ENCODE measurements at places on chromosomes 7 and 10. TPM values are rescaled to one million over a fixed set of nuclear protein-coding genes. Genes with fewer than 3 reads are reported as not detected.

Gene CALY
- total RNA-seq = not detected

Gene MALSU1
- total RNA-seq = 96.5 TPM

Gene NPC1L1
- total RNA-seq = not detected

Gene PLEKHS1
- total RNA-seq = not detected

Gene CFAP70
- total RNA-seq = 0.71 TPM

Gene HKDC1
- not detected for total RNA-seq

Gene SVOPL
- not detected for total RNA-seq

Gene GRID2IP
- 0.28 TPM for total RNA-seq

Gene FGF8
- not detected for total RNA-seq

Gene CUZD1
- total RNA-seq = 0.31 TPM

Gene ACTR3C
- 3.2 TPM for total RNA-seq

Gene HYCC1
- total RNA-seq = 40.8 TPM

Gene CLDN12
- 34.0 TPM for total RNA-seq

DNA sequence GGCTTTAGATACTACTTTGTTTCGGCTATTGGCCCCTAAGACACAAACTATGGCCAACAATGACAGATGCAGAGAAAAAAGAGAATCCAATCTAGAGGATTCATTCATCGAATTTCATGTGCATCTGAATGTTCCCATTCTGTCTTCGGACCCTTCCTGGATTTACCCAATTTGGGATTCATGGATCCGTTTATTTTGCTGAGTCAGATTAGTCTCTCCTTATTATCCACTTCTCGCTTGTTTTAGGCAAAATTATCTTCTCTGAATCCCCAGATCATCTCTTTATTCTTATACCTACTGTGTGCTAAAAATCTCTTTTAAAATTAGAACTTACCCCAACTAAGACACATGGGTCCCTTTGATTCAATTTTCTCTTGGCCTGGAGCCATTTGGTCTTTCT lies 6.5 kb downstream of the TRPV6 start:
- no peaks in the 10 kb centered on the region for H3K4me1 ChIP-seq
- DNase-seq = no peak
- H3K27ac ChIP-seq = no peak overlapping the region

DNA sequence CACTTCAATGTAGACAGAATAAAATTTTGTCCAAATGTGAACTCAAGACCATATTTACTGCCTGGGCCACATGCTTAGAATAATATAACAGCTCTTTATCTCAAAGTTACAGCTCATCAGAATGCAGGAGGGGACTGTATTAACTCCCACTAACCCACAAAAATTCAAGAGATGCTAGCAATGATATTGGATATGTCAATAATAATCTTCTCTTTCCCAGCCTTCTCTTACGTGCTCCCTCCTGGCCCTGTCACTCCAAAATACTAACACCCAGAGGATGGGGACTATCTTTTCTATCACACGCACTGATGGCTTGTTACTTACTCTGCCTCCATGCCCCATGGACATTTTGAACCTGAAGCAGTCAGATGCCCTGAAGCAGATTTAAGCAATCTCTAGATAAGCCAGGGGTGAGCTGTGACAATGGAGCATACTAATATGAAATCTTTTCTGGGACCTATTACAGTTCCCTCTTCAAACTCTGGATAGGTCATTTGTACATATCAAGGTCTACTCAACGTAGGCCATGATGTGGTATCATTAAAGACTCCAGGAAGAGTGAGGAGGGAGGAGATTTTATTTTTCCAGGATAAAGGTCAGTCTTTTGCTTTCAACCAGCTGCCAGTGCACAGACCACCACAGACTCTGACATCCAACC lies 803.0 kb downstream of the GRM8 start:
- DNase-seq = no peak
- no peaks in the 10 kb centered on the region for H3K4me1 ChIP-seq
- no peaks in the 10 kb centered on the region for H3K36me3 ChIP-seq
- H3K4me3 ChIP-seq = no peak overlapping the region

- no peak for DNase-seq
- no peak overlapping the region for H3K27ac ChIP-seq
- no peak overlapping the region for H3K4me3 ChIP-seq
- H3K4me1 ChIP-seq = no peaks in the 10 kb centered on the region
These were observed 78.4 kb downstream of the SLC16A9 start for GRCh38 chr10:59631237-59631636.

- H3K4me1 ChIP-seq = no peaks in the 10 kb centered on the region
- H3K27ac ChIP-seq = no peak overlapping the region
- H3K36me3 ChIP-seq = no peaks in the 10 kb centered on the region
These were observed 61.5 kb downstream of the PTN start for GRCh38 chr7:137282043-137282442.

- DNase-seq = no peak
- no peaks in the 10 kb centered on the region for H3K36me3 ChIP-seq
- H3K4me3 ChIP-seq = no peak overlapping the region
- H3K27me3 ChIP-seq = no peaks in the 10 kb centered on the region
These were observed 556.1 kb downstream of the DNAJB6 start for GRCh38 chr7:157892751-157893523.

GRCh38 chr10:5151076-5151475 lies 33.9 kb downstream of the AKR1C8 start:
- no peaks in the 10 kb centered on the region for H3K36me3 ChIP-seq
- DNase-seq = no peak
- no peaks in the 10 kb centered on the region for H3K27me3 ChIP-seq

- DNase-seq = no peak
- H3K36me3 ChIP-seq = no peaks in the 10 kb centered on the region
- no peak overlapping the region for H3K27ac ChIP-seq
These were observed 530.8 kb downstream of the CNTNAP2 start for GRCh38 chr7:146647445-146647844.

DNA sequence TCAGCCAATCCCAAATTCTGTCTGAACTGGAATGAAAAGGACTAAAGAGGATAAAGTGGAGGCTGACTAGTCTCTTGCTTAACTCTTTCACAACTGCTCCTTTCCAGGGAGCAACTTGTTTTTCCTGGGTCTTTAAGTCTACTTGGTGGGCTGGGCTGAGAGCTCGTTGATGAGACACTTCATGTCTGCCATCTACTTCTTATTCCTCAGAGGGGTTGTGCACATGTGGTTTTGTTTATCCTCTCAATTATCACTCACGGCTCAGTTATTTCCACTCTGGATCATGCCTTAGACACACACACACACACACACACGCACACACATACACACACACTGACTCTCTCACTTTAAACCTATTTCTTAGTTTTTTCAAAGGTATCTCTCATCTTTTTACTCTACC lies 298.6 kb upstream of the MTPN start:
- H3K36me3 ChIP-seq = no peaks in the 10 kb centered on the region
- no peak overlapping the region for H3K4me3 ChIP-seq
- no peaks in the 10 kb centered on the region for H3K27me3 ChIP-seq
- no peak overlapping the region for H3K27ac ChIP-seq
- DNase-seq = no peak

GRCh38 chr7:45977256-45977780 lies 56.2 kb upstream of the IGFBP3 start:
- no peak overlapping the region for H3K27ac ChIP-seq
- no peaks in the 10 kb centered on the region for H3K4me1 ChIP-seq
- DNase-seq = no peak
- H3K27me3 ChIP-seq = no peaks in the 10 kb centered on the region
- no peaks in the 10 kb centered on the region for H3K36me3 ChIP-seq

- no peaks in the 10 kb centered on the region for H3K4me1 ChIP-seq
- no peak for DNase-seq
- H3K27me3 ChIP-seq = no peaks in the 10 kb centered on the region
- H3K27ac ChIP-seq = no peak overlapping the region
- H3K4me3 ChIP-seq = no peak overlapping the region
These were observed 374.8 kb upstream of the AKR1E2 start for GRCh38 chr10:4450981-4451908.

GRCh38 chr7:92704858-92705257 lies 114.7 kb upstream of the FAM133B start:
- H3K27ac ChIP-seq = no peak overlapping the region
- H3K4me3 ChIP-seq = no peak overlapping the region
- no peaks in the 10 kb centered on the region for H3K4me1 ChIP-seq
- no peak for DNase-seq

DNA sequence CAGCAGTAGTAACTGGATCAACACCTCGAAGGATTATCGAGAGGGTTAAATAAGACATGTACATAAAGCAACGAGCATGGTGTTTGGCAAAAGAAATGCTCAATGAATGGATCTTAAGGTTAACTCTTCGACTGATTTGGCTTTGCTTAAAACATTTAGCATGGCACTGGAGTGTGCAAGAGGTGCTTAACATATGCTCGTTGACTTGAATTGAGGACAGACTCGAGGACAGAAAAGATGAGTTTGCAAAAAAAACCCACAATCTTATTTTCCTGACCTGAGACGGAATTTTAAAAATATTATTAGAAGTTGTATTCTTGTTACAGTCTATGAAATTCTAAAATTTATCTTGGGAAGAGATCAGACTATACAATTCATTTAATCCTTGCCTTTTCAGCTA lies 49.4 kb upstream of the ST8SIA6 start:
- no peaks in the 10 kb centered on the region for H3K27me3 ChIP-seq
- DNase-seq = no peak
- no peaks in the 10 kb centered on the region for H3K4me1 ChIP-seq
- no peak overlapping the region for H3K27ac ChIP-seq
- no peak overlapping the region for H3K4me3 ChIP-seq

GRCh38 chr7:108322925-108323832 lies 133.1 kb downstream of the NRCAM start:
- no peak for DNase-seq
- H3K27ac ChIP-seq = no peak overlapping the region
- H3K27me3 ChIP-seq = no peaks in the 10 kb centered on the region
- no peak overlapping the region for H3K4me3 ChIP-seq
- no peaks in the 10 kb centered on the region for H3K4me1 ChIP-seq

DNA sequence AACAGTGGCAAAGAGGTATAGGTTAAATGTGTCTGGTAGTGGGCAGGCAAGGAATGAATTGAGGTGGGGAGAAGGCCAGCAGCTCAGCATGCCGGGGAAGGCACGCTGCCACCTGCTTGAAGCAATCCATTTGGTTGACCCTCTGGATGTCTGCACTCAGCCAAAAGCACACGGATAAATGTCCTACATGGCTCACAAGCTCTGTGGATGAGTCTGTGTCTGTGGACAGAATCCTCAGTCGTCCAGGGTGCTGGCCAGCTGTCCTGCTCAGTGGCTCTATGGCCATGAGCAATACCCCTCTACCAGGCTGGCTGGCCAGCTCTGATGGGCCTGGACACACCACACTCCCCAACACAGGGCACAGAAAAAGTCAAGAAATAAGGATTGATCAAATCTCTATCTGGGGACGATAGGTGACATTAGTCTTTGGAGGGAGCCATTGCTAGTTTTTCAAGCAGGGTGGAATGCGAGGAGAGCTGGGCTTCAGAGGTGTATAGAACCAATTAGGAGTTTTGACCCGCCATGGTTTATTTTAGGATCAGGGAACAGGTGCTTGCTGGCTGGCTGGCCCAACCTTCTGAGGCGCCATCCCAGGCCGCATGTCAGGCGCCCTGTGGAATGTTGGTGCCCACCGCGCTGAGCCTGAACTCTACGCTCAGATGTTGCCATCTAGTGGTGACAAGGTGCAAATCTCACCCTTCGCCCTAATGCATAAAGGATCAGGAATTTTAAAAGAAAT lies 493.4 kb downstream of the TNS3 start:
- no peaks in the 10 kb centered on the region for H3K27me3 ChIP-seq
- no peak overlapping the region for H3K4me3 ChIP-seq
- no peak for DNase-seq

DNA sequence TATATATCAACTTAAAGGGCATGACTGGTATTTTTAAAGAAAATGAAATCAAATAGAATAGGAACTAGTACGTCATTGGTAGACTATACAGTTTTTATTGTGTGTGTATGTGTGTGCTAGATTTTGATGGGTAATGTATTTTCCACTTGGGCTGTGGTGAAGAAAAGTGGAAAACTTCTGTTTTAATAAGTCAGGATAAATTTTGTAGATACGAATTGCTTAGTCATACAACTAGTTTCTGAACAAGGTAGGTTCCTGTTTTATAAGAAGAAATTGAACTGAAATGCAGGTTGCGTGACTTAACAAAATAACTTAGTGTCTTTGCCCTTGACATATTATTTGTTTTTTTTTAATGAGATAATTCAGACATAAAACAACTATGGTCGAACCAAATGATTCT lies 24.3 kb downstream of the UBN2 start:
- peaks cover 58% of the 10 kb centered on the region for H3K36me3 ChIP-seq
- H3K27ac ChIP-seq = no peak overlapping the region
- H3K4me1 ChIP-seq = no peaks in the 10 kb centered on the region
- H3K27me3 ChIP-seq = no peaks in the 10 kb centered on the region
- no peak overlapping the region for H3K4me3 ChIP-seq
- no peak for DNase-seq

DNA sequence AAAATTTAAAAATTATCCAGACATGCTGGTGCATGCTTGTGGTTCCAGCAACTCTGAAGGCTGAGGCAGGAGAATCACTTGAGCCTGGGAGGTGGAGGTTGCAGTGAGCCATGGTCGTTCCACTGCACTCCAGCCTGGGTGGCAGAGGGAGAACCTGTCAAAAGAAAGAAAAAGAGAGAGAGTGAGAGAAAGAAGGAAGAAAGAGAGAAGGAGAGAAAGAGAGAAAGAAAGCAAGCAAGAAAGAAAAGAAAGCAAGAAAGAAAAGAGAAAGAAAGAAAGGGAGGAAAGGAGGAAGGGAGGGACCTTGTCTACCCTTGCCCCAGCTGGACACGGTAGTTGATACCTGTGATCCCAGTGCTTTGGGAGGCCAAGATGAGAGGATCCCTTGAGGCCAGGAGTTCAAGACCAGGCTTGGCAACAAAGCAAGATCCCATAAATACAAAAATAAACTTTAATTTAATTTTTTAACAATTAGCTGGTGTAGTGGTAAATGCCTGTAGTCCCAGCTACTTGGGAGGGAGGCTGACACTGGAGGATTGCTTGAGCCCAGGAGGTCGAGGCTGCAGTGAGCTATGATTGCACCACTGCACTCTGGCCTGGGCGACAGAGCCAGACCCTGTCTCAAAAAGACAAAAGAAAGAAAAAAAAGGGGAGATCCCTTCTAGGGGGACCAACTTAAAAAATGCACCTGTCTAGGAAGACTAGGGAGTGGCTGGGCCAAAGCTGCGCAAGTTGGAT lies 9.2 kb downstream of the NYAP1 start:
- DNase-seq = no peak
- no peaks in the 10 kb centered on the region for H3K36me3 ChIP-seq
- H3K4me3 ChIP-seq = no peak overlapping the region
- no peaks in the 10 kb centered on the region for H3K27me3 ChIP-seq
- no peaks in the 10 kb centered on the region for H3K4me1 ChIP-seq
- no peak overlapping the region for H3K27ac ChIP-seq

GRCh38 chr7:30168835-30169573 lies 34.2 kb downstream of the MTURN start:
- H3K4me1 ChIP-seq = peaks cover 20% of the 10 kb centered on the region
- no peaks in the 10 kb centered on the region for H3K36me3 ChIP-seq
- H3K27me3 ChIP-seq = no peaks in the 10 kb centered on the region

DNA sequence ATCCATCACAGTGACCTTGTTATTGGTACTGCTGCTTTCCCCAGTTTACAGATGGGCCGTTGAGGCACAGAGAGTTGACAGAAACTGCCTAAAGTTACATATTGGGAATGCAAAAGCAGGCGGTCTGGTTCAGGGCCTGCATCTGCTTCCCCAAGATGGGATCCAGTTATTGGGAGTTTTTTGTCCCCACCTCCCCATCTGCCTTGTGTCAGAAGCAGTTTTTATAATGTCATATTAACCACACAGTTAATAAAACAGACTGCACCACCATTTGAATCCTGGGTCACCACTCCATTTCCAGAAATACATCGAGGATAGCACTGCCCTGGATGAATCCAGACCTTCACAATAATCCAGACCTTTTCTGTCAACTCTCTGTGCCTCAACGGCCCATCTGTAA lies 67.9 kb downstream of the CELF2 start:
- no peak for DNase-seq
- H3K4me3 ChIP-seq = no peak overlapping the region
- peak overlapping the region; percentile 82 for H3K27ac ChIP-seq
- H3K36me3 ChIP-seq = no peaks in the 10 kb centered on the region
- no peaks in the 10 kb centered on the region for H3K4me1 ChIP-seq
